H1 (cell line): ENCODE measurements at places on chromosomes 3 and 15. TPM values are rescaled to one million over a fixed set of nuclear protein-coding genes. Genes with fewer than 3 reads are reported as not detected.

DNA sequence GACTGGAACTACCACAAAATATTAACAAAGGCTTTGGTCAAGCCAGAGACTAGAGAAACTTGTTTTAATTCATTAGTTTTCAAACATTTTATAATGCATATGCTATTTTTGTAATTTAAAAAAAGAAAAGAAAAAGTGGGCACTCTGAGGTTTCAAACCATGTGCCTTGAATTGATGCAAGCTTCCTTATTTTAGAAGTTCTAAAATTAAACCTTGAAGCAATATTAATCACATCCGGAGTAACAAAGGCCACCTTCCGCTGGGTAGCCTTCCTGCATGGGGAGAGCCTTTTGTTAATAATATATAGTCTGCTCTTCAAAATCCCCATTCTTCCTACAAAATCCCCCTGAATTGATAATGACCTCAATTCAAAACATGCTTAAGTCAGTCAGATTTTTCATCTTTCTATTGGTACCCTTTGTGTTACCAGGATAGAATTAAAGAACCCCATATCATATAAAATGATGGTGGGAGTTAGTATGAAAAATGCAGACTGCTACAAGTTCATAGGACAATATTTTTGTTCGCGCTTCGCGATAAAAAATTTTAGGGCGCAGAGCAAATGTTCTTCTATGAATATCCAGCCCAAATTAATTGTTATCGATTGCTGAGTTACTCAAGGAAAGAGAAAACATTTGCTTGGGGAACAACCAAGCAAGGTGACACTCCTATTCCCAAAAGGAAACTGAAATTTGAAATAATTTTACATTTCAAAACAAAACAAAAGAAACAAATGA lies 30.6 kb downstream of the LDHAL6B start:
- H3K4me3 ChIP-seq, result no peak overlapping the region
- no peak overlapping the region for H3K27ac ChIP-seq
- DNase-seq, result no peak
- no peaks in the 10 kb centered on the region for H3K27me3 ChIP-seq
- H3K4me1 ChIP-seq, result peaks cover 5% of the 10 kb centered on the region

The PAK6 gene
- 9.0 and 9.4 TPM in 2 replicates for total RNA-seq

- H3K27ac ChIP-seq, result no peak overlapping the region
- no peaks in the 10 kb centered on the region for H3K4me1 ChIP-seq
- H3K36me3 ChIP-seq, result no peaks in the 10 kb centered on the region
- no peaks in the 10 kb centered on the region for H3K27me3 ChIP-seq
- H3K4me3 ChIP-seq, result no peak overlapping the region
- DNase-seq, result no peak
These were observed 93.6 kb downstream of the GMNC start for GRCh38 chr3:190768891-190769290.

GRCh38 chr3:111928613-111929012 lies 50.2 kb upstream of the ABHD10 start:
- no peak for DNase-seq
- H3K4me1 ChIP-seq, result no peaks in the 10 kb centered on the region
- no peak overlapping the region for H3K4me3 ChIP-seq

GRCh38 chr3:126543457-126544061 lies 15.2 kb downstream of the C3orf22 start:
- no peaks in the 10 kb centered on the region for H3K36me3 ChIP-seq
- no peak overlapping the region for H3K4me3 ChIP-seq
- no peaks in the 10 kb centered on the region for H3K27me3 ChIP-seq
- DNase-seq, result no peak
- H3K27ac ChIP-seq, result no peak overlapping the region; the same call in 1 of the 2 replicates
- no peaks in the 10 kb centered on the region for H3K4me1 ChIP-seq

The RAB6B gene
- total RNA-seq, result 15.6 and 16.8 TPM in 2 replicates
